GM12864 (cell line): ENCODE measurements at places on chromosomes 6 and 20.
A peak's percentile ranks its signal among the peaks of the same experiment; 100 is the strongest.

GRCh38 chr6:151765444-151765886 lies 42.0 kb upstream of the ESR1 start:
- DNase-seq, result peak; percentile 16

DNA sequence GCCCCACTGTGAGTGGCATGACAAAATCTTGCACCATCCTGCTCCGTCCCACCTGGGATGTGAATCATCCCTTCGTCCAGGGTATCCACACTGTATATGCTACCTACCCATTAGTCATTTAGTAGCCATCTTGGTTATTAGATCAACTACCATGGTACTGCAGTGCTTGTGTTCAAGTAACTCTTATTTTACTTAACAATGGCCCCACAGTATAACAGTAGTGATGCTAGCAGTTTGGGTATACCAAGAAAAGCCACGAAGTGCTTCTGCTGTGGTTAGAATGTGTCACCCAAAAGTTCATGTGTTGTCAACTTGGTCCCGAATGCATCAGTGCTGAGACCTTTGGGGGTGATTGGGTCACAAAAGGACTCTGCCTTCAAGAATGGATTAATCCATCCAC lies 11.7 kb downstream of the OSER1 start:
- DNase-seq, result no peak

- no peak for DNase-seq
Observed at GRCh38 chr20:1929460-1929859, 34.3 kb downstream of the SIRPA start.

GRCh38 chr6:156102129-156102528 lies 646.5 kb upstream of the NOX3 start:
- DNase-seq, result no peak

DNA sequence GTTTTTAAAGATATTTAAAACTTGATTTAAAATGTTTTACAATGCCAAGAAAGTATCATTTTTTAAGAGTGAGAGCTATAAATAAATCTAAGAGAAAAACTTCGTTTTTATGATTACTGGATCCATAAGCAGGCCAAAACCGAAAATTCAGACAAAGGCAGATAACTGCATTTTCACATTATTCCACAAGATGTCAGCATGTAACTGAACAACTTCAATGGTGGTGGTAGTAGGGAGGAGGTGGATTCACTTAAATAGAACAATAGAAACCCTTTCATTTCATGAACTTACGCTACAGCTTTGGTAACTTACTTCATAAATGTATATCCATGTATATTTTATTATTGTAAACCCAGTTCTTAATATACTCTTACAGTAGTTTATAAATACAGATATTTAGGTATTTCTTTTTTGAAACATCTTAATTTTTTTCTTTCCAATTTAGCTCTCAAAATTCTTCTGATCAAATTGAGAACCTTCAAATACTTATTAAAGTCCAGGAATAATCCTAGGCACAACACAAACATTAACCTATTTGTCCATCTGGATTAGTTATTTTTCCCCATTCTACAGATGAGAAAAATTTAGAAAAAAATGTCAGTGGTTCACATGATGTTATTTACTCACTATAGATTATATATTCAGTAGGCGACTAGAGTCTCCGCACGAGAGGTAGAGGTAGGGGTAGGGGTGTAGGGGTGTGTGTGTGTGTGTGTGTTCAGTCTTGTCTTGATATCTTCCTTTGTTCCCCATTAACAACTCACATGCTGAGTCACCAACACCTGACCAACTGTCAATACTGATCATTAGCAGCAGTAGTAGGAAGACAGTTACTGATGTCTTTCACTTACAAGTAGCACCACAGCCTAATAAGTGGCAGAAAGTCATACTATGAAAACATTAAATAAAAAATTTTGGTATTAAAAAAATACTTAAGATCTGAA lies 111.5 kb downstream of the ARHGAP18 start:
- peak; percentile 60 for DNase-seq
